LoVo (cell line): ENCODE measurements at places on chromosomes 7 and 10.

DNA sequence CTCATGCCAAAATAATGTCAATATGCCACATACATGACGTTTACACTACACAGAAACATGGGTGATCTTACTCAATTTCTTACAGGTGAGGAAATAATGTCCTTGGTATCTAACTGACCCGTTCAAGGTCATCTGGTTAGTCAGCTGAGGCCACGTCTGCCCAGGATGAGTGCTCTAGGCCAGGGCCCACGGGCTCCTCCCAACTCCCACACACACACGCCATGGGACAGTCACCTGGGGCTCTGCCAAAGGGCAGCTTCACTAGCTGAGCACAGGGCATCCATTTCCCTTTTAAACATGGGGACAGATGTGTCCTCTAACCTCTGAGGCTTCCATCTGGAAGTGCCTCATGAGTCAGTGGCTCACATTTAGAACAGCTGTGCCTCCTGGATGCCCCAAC is 123.9 kb downstream of the TNS3 start:
- no peak for DNase-seq

GRCh38 chr7:115340828-115341227 is 418.9 kb downstream of the MDFIC start:
- DNase-seq = peak; percentile 58

DNA sequence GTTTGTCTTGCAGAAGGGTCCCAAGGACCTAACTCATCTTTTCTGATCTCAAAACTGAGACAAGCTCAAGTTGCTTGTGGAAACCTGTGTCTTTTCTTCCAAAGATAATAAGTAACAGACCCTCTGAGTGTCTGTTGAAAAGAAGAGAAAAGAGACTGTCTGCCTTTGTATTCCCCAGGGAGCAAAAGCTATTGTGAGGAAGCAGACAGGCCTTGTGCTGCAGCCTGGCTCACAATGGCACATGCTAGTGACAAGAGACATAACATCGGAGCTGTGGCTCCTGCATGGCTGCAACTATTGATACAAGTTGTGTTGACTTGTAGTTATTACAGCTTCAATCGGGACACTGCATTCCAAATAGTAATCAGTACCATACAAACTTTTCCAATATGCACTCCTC is 202.9 kb downstream of the DKK1 start:
- DNase-seq = no peak

DNA sequence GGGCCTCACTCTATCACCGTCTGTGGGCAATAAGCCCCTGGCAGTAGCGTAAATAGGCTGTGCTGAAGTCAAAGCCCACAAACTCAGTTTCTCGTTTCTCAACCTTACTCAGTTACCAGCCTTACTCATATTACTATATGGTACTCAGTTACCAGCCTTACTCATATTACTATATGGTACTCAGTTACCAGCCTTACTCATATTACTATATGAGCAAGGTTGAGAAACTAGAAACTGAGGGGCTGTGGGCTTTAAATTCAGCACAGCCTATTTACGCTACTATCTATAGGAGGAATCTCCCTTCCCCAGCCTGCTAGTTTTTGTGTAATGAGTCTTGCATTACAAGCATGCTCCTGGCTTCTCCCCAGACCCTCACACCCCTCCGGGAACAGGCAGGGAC is 35.4 kb downstream of the CCDC3 start:
- DNase-seq = no peak

- no peak for DNase-seq
Observed at GRCh38 chr7:7695111-7695817, 23.1 kb downstream of the RPA3 start.

DNA sequence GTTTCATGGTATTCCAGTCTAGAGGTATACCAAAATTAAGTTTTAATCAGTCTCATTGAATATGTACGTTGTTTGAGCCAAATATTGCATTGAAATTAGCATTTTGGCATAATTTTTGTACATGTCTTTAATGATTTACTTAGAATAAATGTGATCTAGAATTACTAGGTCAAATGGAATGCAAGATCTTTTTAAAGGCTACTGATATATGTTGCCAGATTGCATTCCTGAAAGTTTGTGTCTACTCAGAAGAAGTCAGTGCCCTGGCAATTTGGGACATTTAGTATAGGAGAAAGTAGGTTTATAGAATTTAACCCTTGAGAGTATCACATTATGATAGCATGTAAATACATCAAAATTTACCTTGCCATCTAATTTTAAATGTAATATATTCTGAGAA is 32.4 kb downstream of the KMT2E start:
- no peak for DNase-seq

DNA sequence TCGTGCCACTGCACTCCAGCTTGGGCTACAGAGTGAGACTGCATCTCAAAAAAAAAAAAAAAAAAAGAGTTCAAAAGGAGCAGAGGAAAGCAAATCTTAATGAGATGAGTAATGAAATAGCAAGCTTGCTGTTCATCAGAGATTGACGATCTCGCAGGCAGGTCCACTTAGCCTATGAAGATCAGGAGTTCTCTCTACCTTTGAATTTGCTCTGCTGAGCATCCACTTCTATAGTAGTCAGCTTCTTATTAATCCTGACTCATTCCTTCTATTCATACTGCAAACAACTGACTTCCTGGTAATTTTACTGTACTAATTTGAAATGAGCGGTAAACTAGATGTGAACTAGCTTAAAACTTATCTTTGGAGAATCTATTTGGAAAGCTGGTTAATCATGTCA is 1014.6 kb downstream of the GATA3 start:
- DNase-seq = peak; percentile 19

- peak; percentile 81 for DNase-seq
Observed at GRCh38 chr7:155291045-155291530, 6.6 kb upstream of the INSIG1 start.

DNA sequence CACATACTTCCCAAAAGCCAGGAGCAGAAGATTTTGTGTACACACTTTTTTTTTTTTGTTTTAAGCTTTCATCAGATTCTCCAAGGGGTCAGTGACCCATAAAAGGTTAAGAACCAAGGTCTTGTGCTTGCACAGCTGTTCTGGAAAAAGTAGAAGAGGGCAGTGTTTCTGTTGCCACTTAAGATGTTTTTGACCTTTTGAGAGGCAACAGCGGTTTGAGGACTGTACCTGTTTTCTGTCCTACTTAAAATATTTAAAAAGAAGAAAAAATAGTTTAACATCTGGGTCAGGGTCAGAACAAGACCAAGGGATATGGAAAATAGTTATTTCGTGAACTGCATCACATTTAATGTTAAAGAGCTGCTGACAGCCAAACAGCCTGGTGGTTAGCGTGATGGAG is 32.9 kb downstream of the AUTS2 start:
- no peak for DNase-seq

DNA sequence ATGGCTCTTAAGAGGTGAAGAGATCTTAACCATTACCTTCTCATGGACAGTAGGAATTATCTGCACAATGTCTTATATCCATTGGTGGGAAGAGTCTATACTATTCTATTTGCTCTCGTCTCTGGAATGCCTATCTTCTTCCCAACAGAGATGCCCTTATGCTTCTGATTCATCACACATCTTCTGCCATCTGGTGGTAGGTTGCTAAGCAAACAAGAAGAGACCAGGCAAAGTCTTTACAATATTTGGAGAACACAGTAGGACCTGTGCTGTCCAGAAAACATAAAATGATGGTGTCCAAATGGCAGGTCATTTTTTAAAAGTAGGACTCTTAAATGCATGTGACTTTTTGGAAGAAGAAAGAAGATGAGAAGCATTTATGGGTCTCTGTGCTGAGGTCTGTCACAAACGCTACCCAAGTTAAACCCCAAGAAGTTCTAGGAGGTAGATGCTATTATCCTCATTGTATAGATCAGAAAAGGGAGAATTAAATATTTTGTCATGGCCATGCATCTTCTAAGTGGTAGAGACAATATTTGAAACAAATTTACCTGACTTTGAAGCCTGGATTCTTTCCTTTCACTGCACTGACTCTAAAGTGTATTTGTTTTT is 67.8 kb upstream of the NXPH1 start:
- peak; percentile 50 for DNase-seq

DNA sequence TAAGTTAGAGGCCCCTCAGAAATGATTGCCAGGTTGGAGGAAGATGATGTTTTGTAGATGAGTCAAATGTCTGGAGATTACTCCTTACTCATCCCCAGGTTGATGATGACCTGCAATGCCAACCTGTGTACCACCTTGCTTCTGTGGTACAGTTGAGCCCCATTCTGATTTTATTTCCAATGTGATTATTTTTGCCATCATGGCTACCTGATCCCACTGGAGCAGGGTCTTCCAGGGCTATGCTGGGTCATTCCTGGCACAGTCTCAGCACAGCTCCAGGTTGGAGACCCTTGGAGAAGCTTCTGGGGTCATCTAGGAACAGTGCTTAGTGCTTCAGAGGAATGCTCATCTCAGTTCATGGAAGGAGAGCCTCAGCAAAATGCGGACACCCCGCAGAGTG is 34.3 kb downstream of the LRRC18 start:
- DNase-seq = no peak

- no peak for DNase-seq
Observed at GRCh38 chr10:75461672-75462649, 30.5 kb downstream of the LRMDA start.

DNA sequence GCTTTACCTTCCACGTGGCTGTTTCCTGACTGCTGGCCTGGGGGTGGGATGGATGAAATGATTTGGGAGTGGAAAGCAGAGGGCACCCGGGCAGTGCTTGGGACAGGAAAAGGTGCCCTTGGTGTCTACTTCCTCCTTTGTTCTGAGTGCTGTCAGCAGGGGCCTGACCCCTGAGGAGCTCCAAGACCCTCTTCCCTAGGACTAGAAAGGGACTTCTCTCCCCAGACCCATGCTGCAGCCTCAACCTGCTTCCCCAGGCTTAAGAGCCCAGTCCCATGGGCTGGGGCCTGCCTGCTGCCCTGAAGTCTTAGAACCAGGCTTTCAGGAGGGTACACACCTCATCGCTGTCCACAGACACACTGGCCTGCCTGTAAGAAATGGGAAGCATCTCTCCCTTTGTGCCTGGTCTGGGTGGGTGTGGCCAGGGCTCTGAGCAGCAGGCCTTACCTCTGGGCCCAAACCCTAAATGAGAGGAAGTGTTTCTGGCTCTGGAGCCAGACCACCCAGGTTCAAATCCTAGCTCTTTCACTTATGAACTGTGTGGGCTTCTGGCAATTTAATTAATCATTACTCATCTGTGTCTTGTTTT is 12.9 kb downstream of the CDH23 start:
- no peak for DNase-seq

GRCh38 chr10:994836-995558 is 6.8 kb downstream of the GTPBP4 start:
- no peak for DNase-seq

DNA sequence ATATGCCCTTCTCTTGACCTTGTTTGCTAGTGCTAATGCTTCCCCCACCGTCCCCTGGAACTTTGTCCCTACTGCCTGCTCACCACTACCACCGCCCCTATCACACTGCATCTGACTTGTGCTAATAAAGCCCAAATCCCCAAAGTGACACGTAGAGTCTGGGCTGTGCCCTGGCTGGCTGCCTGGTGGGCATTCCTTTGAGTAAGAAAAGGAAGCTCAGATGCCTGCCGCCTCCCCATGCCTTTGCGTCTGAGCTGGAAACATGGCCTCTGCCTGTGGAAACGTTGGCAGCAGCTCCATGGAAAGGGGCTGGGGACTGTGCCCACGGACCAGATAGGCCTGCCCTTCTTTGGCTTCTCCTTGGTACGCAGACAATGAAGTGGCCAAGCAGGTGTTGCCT is 138.3 kb downstream of the CYP26A1 start:
- DNase-seq = no peak

- DNase-seq = no peak
Observed at GRCh38 chr7:135257790-135258189, 24.2 kb downstream of the STRA8 start.

GRCh38 chr10:14564268-14564744 is 210.4 kb downstream of the FAM107B start:
- no peak for DNase-seq

- DNase-seq = no peak
Observed at GRCh38 chr10:11631890-11632587, 20.6 kb upstream of the USP6NL start.

- DNase-seq = no peak
Observed at GRCh38 chr10:1643908-1644179, 93.5 kb downstream of the ADARB2 start.

- no peak for DNase-seq
Observed at GRCh38 chr7:46756996-46757395, 824.9 kb downstream of the TNS3 start.

- DNase-seq = peak; percentile 91
Observed at GRCh38 chr7:51315393-51316261, 982 bp downstream of the COBL start.

- DNase-seq = no peak
Observed at GRCh38 chr7:94206295-94206694, 188.4 kb upstream of the COL1A2 start.

DNA sequence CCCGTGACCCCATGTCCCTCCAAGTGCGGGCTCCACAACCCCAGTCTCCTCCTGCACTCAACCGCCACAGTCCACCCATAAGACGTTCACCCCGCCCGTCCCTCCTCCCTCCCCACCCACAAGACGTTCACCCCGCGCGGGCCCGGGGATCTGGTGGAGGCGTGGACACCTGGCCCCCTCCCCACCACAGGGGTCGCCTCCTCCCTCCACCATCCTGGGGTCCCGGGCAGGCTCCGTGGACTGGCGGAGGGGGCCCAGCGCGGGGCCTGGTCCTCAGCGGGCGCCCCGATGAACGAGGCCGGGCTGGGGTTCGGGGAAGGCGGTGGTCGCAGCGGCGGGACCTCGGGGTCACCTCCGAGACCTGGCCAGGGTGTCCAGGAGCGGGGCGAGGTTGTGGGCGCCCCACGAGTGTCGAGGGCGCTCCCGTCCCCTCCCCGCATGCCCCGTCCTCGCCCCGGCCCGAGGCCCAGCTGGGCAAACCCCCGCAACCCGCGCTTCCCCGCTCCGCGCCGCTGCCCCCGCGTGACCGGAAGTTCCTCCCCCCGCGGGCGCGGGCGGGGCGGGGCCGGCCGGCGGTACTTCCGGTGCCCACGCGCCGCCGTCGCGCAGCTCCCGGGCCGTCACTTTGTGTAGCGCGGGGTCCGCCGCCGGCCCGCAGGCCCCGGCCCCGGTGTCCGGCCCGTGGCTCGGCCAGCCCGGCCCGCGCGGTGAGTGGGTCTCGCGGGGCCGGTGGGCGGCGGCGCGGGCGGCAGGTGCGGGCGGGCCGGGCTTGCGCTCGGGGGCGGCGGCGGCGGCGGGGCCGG is at the start of gene ZNF316:
Gene ZNF316, plus strand, starts transcription at position 578 of the 803 bp plus-strand sequence. CDS start 5,092 bp downstream, outside the sequence.
- DNase-seq = peak; percentile 77

GRCh38 chr10:125698481-125698998 is 15.6 kb upstream of the TEX36 start:
- DNase-seq = no peak

GRCh38 chr10:17504547-17505245 is 50.3 kb upstream of the ST8SIA6 start:
- DNase-seq = no peak
